ENCODE measurements at places on chromosomes 1 and 21. TPM values are rescaled to one million over a fixed set of nuclear protein-coding genes. Genes with fewer than 3 reads are reported as not detected.

DNA sequence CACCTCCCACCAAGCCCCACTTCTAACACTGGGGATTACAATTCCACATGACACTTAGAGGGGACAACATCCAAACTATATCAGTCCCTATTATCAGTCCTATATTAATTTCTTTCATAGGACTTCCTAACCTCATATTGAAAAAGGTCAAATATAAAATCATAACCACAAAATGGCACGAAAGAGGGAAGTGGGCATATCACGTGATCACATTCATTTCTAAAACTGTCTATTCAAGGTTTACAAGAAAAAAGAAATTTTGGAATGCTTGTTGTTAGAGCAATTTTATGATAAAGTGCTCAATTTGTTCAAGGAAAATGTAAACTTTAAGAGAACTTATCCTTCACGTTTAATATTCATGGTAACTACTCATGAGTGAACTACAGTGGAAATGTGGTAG lies 13.2 kb upstream of the CDC7 start:
- H3K4me1 ChIP-seq = no peaks in the 10 kb centered on the region
- H3K27ac ChIP-seq = no peak overlapping the region
- no peaks in the 10 kb centered on the region for H3K27me3 ChIP-seq

- peaks cover 28% of the 10 kb centered on the region for H3K27me3 ChIP-seq
- H3K4me1 ChIP-seq = peaks cover 2% of the 10 kb centered on the region
- H3K27ac ChIP-seq = no peak overlapping the region
- H3K36me3 ChIP-seq = no peaks in the 10 kb centered on the region
- no peak overlapping the region for H3K4me3 ChIP-seq
- DNase-seq = no peak
Measured at GRCh38 chr1:90800012-90800717, 83.1 kb upstream of the BARHL2 start.

GRCh38 chr21:16476056-16476825 lies 746.5 kb downstream of the USP25 start:
- no peaks in the 10 kb centered on the region for H3K27me3 ChIP-seq

The HES3 gene
- total RNA-seq = not detected
